T-helper 17 cell (primary cell): ENCODE measurements at places on chromosomes 7 and 10. TPM values are rescaled to one million over a fixed set of nuclear protein-coding genes. Genes with fewer than 3 reads are reported as not detected.

DNA sequence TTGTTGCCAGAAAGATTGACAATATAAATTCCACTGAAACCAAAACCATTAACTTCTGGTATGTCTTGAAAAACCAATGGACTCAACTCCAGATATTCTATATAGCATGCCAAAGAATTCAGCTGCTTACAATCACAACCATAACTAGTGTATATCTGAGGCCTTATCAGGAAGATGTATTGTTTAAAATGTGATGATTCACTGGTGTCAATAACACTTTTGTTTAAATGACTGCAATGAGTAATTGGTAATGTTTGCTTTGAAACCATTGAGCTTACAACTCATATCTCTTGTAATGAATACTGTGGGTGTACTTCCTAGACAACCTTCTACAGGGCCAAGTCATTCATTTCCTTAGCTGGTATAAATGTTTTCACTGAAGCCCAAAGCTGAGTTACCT lies 727.9 kb upstream of the KCND2 start:
- DNase-seq, result no peak

GRCh38 chr10:101216207-101217043 lies 12.8 kb downstream of the LBX1 start:
- no peak for DNase-seq

The PNLIPRP3 gene
- total RNA-seq, result not detected

- peak; percentile 20 for DNase-seq
Observed at GRCh38 chr10:43390759-43391158, 18.2 kb downstream of the HNRNPF start.

DNA sequence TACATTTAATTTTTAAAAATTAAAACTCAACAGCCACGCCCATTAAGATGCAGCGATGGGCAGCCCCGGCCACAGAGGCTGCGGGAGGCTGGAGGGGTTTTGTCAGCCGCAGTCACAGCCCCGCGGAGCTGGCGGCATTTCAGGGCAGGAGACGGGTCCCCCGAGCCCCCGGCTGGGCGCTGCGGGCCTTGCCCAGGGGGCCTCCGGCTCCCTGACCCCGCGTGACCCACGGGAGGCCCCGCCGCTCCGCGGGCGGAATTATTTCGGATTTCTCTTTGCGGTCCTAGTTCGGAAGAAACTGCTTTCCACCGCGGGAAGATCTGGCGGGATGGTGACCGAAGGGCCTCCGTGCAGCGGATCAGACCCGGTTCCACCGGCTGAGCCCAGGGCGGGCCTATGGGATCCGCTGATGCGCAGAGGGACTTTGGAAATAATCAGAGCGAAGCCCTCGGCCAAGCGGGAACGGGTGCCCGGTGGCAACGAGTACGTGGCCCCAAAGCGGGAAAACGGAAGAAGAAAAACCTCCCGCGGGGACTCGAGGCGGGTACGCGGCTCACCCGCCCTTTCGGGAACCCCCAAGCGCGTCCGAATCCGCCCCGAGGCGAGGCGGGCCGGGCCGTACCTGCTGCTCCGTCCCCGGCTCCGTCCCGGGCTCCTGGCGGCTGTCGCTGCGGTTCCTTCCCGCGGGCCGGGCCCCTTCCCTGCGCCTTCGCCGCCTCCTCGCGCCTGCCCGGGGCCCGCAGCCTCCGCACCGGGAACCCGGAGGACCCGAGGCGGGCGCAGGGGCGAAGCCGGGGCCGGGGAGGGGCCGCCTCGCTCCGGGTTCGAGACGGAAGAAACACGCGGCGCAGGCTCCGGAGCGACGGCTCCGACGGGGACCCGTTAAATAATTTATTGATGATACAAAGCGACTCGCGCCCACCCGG lies 1.7 kb downstream of the NKX6-2 start:
- no peak for DNase-seq

The SPAM1 gene
- not detected for total RNA-seq

- no peak for DNase-seq
Observed at GRCh38 chr10:97612386-97612785, 20.9 kb downstream of the MORN4 start.

GRCh38 chr7:47792521-47793121 lies 155.6 kb downstream of the PKD1L1 start:
- DNase-seq, result no peak

The HOGA1 gene
- not detected for total RNA-seq

The GDF2 gene
- not detected for total RNA-seq

DNA sequence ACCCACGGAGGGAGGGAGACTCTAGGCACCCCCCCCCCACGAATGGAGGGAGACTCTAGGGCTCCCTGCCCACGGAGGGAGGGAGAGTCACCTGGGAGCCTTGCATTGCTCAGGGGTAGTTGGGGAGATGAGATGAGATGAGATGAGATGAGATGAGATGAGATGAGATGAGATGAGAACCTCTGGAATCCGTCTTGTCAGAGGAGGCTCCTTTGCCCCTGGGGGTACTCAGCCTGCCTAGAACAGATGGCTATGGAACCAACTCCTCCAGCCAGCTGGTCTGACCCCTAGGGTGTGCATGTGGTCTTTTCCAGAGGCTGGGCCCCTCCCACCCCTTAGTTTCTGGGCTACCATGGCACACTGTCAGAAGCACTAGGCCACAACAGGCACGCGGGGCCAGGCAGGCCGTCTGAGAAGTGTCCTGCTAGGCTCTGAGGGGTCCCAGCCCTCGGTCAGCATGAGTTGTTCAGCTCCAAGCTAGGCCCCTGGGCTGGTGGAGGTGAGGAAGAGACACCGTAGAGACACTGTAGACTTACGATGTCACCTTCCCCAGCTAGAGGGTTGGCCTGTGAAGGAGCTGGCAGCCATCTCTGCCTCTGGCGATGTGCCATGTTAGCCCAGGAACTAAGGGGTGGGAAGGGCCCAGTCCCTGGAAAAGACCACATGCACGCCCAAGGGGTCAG lies 8.8 kb downstream of the TSPAN15 start:
- no peak for DNase-seq

DNA sequence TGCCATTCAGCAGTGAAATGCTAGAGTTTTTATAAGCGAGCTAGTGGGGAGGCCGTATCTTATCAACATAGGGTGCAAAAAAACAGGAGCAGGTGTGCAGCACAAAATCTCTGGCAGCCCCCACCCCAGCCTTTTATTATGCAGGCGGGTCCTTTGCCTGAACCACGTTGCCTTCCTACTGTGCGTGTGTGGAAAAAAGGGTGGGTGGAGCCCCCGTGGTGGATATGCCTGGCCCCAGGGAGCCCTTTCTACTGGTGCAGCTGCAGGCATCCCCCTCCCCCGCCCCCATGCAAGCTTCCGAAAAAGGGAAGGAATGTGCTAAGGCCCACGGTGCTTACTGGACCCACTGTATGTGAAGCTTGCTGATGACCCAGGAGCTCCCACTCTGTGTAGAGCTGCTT lies 175.9 kb downstream of the USP6NL start:
- no peak for DNase-seq

The CSGALNACT2 gene
- 38.9 TPM for total RNA-seq

The CNNM1 gene
- total RNA-seq, result 0.15 TPM

The MYOZ1 gene
- total RNA-seq, result not detected

- no peak for DNase-seq
Observed at GRCh38 chr7:107122486-107122911, 46.3 kb upstream of the HBP1 start.
